ENCODE measurements at places on chromosomes 5 and 9.

- no peak for DNase-seq
Observed at GRCh38 chr5:35813521-35813920, 43.2 kb upstream of the IL7R start.

DNA sequence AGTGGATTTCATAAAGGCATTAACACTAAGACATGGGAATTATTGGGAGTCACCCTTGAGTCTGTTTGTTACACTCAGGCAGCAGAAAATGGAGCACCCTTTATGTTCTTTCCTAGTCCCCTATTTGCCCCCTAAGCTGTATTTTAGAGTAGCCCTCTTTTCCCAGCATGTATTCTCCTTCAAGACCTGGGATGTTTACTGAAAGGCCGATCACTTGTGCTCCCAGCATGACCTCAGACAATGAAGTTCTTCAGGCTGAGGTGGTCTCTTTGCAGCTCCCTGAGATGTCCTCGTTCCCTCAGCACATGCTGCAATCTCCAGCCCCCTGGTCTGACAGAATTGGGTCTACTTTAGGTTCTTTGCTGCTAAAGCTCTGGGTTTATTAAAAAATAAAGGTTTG lies 169.7 kb downstream of the YTHDC2 start:
- DNase-seq: no peak

GRCh38 chr5:144800169-144800568 lies 629.5 kb downstream of the KCTD16 start:
- no peak for DNase-seq

DNA sequence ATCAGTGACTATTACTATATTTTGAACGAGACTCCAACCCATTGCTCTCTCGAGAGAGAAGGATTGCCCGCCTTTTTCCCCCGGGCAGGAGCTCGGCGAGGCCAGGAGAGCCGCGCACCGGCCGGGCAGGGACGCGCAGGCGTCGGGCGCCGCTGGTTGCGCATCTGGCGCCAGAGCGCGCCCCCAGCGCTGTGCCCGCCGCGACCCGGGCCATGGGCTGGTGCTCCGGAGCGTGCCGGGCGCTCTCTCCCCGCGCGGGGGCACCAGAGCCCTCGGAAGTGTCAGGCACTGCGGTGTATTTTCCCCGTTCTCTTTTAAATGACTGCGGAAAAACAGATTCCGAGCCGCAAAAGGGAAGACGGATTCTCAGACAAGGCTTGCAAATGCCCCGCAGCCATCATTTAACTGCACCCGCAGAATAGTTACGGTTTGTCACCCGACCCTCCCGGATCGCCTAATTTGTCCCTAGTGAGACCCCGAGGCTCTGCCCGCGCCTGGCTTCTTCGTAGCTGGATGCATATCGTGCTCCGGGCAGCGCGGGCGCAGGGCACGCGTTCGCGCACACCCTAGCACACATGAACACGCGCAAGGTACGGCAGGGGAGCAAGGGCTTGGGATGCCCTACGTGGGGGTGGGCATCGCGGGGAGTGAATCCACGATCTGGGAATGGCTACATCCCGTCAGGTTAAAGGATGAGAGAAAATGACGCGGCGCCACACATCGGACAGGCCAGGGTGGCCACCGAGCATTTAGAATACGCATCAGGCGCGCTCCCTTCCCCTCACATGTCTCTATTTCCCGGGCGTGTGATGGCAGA lies 1.1 kb upstream of the NTRK2 start:
- DNase-seq: peak; percentile 69

DNA sequence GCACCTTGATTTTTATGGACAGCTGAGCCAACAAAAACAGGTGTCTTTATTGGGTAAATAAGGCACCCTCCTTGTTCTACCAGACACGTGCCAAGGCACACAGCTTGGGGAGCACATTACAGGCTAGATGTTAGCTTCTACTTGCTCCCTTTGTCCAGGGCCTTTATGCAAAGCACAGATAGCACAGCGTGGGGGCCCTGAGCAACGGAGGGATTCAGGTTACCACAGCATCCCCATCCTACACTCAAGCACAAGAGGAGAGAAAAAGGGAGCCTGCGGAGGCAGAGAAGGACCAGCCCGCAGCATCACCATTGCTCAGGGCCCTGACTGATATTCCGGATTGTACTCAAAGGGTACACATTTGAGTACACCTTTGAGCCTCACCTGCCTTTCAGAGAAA lies 181.7 kb upstream of the KIF2A start:
- no peak for DNase-seq

DNA sequence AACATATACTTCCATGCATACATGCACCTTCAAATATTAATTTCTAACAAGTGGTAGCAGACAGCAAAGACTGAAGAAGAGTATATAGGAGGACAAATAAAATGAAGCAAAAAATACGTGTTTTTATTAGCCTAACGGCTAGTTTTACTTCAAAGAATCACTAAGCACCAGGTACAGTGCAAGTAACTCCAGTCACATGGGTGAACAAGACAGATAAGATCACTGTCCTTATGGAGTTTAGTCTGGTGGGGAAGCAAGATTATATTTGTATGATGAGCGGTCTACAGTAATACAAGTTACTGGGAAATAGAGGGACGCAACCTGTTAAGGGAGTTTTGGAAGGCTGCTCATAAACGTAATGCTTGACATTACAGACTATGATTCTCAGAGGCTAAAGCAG lies 16.0 kb downstream of the FBXW2 start:
- no peak for DNase-seq

GRCh38 chr9:121394292-121394691 lies 24.2 kb upstream of the STOM start:
- DNase-seq: no peak

DNA sequence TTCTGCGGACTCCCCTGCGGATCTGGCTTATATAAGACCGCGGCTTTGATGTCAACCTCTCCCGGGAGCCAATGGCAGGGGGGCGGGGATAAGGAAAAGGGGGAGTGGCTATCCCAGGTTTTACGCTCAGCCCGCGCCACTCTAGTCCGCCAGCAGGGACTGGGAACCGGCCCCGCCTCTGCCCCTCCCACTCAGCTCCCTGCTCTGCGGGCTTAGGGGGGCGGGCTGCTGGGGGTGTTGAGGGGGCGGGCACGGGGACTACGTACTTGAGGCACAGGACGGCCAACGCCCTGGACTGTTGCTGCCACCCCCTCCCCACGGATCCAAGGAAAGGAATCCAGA lies at the start of gene HAND1:
HAND1 (minus strand) TSS at position 4 of the 342 bp plus-strand sequence. CDS start 219 bp downstream, outside the sequence.
- peak; percentile 60 for DNase-seq

DNA sequence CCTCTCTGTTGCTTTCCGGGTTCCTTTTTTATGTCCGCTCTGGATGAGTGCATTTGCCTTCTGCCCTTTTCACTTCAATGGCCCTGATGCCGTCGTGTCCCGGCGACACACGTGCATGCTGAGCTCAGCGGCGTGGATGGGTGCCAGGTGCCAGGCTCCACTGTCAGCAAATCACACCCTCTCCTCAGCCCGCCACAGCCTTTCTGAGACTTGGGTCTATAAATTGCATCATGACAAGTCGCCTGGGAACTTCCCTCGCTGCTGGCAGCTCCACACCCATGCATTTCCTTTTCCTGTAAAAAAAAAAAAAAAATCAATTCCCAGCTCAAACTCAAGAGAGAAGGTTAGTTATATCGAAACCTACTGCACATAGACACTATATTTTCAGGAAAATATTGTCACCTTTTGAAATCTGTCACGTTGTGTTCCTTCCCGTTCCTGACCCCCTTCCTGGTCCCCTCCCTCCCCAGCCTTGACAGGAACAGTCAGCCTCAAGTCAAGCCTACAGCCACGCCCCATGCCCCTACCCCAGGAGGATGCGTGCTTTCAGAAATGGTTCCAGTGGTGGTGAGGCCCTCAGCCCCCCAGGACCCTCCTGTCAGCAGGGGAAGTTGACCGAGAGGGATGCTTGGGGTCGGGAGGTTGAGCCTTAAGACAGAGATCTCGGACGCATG lies 110.3 kb upstream of the PTCH1 start:
- no peak for DNase-seq

- DNase-seq: no peak
Observed at GRCh38 chr9:124741662-124742061, 29.4 kb downstream of the NR6A1 start.

- DNase-seq: no peak
Observed at GRCh38 chr9:97845130-97845529, 7.9 kb upstream of the FOXE1 start.

GRCh38 chr9:118215549-118215948 lies 511.3 kb downstream of the TLR4 start:
- DNase-seq: no peak

GRCh38 chr9:79542735-79543620 lies 28.8 kb upstream of the TLE4 start:
- no peak for DNase-seq

GRCh38 chr5:52804387-52804791 lies 16.7 kb downstream of the ITGA1 start:
- DNase-seq: no peak

DNA sequence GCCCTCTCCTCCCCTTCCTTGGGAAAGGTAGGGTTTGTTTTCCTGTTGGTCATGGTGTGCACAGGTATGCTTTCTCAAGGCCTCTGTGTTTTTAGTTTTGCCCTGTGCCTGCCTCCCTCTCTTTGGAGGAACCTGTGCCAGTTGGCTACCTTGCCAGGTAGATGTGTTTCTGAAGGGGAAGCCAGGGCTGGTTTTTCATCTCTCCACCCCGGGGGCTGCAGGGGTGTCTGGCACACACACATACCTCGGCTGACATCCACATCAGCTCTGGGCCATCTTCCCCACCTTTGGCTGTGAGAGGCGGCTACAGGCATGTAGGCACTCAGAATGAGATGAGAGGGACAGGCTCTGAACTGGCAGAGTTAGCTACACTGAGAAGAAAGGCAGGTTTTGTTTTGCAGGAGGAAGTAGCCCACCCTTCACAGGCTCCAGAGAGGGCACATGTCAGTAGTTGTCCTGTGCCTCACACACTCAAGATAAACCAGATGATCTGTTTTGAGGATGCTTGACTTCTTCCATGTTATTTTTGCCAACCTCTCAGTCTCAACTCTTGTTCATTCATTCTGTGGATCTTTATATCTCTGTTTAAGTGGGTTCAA lies 9.7 kb downstream of the RGMB start:
- no peak for DNase-seq

All from hepatic stellate cell (primary cell).